ENCODE measurements at places on chromosomes 12 and 14.
A peak's percentile ranks its signal among the peaks of the same experiment; 100 is the strongest.

- H3K4me1 ChIP-seq = no peaks in the 10 kb centered on the region
- H3K27me3 ChIP-seq = peaks cover 8% of the 10 kb centered on the region
- H3K36me3 ChIP-seq = no peaks in the 10 kb centered on the region
- H3K27ac ChIP-seq = no peak overlapping the region
Observed at GRCh38 chr12:15206831-15207389, 14.3 kb downstream of the RERG start.

GRCh38 chr14:74962493-74962892 is 7.1 kb upstream of the PGF start:
- H3K27me3 ChIP-seq = no peaks in the 10 kb centered on the region
- H3K36me3 ChIP-seq = no peaks in the 10 kb centered on the region
- H3K4me1 ChIP-seq = peaks cover 16% of the 10 kb centered on the region
- no peak overlapping the region for H3K27ac ChIP-seq
- DNase-seq = no peak
- H3K4me3 ChIP-seq = no peak overlapping the region

DNA sequence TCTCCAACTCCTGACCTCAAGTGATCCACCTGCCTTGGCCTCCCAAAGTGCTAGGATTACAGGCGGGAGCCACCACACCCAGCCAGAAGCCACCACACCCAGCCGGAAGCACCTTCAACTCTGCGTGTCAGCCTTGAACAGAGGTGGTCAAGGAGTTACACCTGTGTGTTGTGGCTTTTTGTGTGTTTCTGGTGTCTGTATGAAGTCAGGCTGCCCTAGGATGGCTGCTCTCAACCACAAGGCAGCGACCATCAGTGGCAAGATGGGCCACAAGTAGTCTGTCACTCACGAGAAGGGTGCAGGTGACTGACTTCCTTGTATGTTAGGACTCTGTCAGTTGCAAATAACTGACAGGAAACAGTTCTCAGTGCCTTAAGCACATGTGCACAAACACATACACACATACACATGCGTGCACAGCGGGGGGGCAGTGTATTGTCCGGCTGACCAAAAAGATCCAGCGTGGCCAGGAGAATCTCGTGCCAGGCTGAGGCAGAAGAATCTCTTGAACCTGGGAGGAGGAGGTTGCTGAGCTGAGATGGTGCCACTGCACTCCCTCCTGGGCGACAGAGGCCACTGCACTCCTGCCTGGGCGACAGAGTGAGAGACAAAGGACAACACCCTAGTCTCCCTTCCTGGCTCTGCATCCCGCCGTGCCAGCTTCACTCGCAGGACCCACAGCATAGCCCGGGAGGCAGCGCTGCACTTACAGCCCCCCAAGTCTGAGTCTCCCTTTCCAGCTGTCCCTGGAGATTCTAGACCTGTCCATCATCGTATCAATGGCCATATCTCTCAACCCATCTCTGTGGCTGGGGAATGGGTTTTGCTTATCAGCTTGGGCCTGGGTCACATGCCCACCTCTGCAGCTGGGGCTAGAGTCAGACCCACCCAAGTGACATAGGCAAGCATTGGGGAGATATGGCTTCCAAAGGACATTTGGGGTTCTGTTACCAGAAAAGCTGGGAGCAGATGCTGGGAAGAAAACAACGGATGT is 13.7 kb downstream of the P2RX4 start:
- H3K27me3 ChIP-seq = no peaks in the 10 kb centered on the region
- peak; percentile 34 for DNase-seq
- H3K27ac ChIP-seq = peak overlapping the region; percentile 52
- H3K4me1 ChIP-seq = peaks cover 26% of the 10 kb centered on the region
- H3K4me3 ChIP-seq = no peak overlapping the region
- H3K36me3 ChIP-seq = peaks cover 18% of the 10 kb centered on the region

DNA sequence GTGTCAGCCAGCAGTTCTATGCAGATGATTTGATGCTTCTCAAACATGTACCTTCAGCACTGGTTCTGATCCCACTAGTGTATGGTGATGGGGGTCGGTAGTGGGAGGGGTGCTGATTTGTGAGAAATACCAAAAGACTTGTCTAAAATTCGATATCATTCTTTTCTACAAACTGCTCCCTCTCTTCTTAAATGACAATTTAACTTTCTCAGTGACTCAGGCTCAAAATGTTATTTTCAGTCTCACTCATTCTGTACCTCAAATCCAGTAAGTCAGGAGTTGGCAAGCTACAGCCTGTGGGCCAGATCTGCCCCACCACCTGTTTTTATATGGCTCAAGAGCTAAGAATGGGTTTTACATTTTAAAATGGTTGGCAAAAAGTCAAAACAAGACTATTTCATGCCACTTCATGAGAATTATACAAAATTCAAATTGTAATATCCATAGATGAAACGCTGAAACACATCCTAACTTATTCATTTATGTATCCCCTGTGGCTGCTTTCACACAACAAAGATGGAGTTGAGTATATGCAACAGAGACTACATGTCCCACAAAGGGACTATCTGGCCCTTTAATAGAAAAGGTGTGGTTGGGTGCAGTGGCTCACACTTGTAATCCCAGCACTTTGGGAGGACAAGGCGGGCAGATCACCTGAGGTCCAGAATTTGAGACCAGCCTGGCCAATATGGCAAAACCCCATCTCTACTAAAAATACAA is 6.6 kb upstream of the NOP2 start:
- no peaks in the 10 kb centered on the region for H3K27me3 ChIP-seq
- peaks cover 73% of the 10 kb centered on the region for H3K36me3 ChIP-seq
- no peak overlapping the region for H3K4me3 ChIP-seq
- H3K27ac ChIP-seq = peak overlapping the region; percentile 50
- no peak for DNase-seq

DNA sequence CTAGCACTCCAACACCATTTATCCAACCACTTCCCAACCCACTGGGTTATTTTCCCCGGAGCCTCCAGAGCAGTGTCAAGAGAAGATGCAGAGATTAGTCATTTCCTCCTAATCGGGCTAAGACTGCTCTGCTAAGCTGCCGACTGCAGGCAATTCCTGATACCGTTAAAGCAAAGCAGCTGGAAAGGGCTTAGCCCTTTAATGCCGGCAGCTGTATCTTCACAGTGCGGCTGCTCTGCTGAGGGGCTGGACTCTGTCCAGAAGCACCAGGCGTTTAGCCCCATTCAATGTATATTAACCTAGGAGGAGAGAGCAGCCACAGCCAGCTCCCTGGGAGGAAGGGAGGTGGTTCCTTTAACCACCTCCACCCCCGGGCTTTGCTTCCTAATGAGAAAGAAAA is 11.1 kb downstream of the AQP6 start:
- peaks cover 12% of the 10 kb centered on the region for H3K4me1 ChIP-seq
- peaks cover 19% of the 10 kb centered on the region for H3K36me3 ChIP-seq
- DNase-seq = no peak
- H3K27ac ChIP-seq = no peak overlapping the region
- no peak overlapping the region for H3K4me3 ChIP-seq
- no peaks in the 10 kb centered on the region for H3K27me3 ChIP-seq

DNA sequence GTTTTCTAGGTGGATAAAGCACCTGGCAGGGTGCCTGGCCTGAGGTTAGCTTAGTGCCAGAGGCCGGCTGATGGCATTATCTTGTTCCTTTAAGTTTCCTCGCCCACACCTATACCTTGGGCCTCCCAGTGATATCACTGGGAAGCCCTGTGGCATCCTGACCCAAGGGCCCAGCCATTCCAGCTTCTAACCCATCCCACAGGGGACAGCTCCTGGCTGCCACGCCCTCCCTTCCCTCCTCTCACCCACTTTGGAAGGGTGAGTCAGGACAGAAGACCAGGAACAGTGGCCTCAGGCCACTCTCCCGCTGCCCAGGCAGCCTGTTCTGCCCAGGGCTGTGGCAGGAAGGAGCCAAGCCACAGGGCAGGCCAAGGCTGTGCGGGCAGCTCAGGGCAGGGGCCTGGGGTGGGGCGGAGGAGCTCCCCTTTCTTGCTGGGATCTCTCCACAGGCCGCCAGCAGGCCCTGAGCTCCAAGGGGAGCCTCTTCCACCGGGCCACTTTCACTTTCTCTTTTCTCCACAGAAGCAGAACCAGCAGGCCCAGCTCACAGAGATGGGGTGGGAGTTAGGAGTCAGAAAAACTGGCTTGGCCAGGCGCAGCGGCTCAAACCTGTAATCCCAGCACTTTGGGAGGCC is 75.1 kb downstream of the IRF2BPL start:
- H3K4me3 ChIP-seq = peak overlapping the region; percentile 53
- peaks cover 73% of the 10 kb centered on the region for H3K4me1 ChIP-seq
- H3K36me3 ChIP-seq = no peaks in the 10 kb centered on the region
- peak; percentile 53 for DNase-seq

- no peaks in the 10 kb centered on the region for H3K27me3 ChIP-seq
- no peak overlapping the region for H3K27ac ChIP-seq
- no peak overlapping the region for H3K4me3 ChIP-seq
- no peaks in the 10 kb centered on the region for H3K36me3 ChIP-seq
- peaks cover 22% of the 10 kb centered on the region for H3K4me1 ChIP-seq
Observed at GRCh38 chr14:97641827-97642226, 844.6 kb downstream of the VRK1 start.

DNA sequence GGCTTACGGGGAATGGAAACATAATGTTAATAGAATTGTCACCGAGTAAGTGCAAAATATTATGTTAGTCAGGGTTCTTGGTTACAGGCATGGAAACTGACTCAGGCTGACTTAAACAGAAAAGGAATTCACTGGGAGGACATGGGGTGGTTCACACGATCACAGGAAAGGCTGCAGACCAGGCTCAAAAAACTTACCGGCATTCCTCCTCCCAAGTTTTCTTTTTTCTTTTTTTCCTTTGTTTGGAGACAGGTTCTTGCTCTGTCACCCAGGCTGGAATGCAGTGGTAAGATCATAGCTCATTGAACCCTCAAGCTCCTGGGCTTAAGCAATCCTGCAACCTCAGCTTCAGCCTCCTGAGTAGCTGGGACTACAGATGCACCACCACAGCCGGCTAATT is 11.9 kb upstream of the UBE2N start:
- no peak overlapping the region for H3K4me3 ChIP-seq
- DNase-seq = no peak
- H3K27me3 ChIP-seq = peaks cover 3% of the 10 kb centered on the region
- no peak overlapping the region for H3K27ac ChIP-seq
- no peaks in the 10 kb centered on the region for H3K36me3 ChIP-seq
- peaks cover 11% of the 10 kb centered on the region for H3K4me1 ChIP-seq

- peaks cover 78% of the 10 kb centered on the region for H3K4me1 ChIP-seq
- H3K4me3 ChIP-seq = peak overlapping the region; percentile 27
- peak overlapping the region; percentile 95 for H3K27ac ChIP-seq
- no peaks in the 10 kb centered on the region for H3K27me3 ChIP-seq
- H3K36me3 ChIP-seq = peaks cover 29% of the 10 kb centered on the region
Observed at GRCh38 chr12:26746121-26746714, 86.8 kb downstream of the ITPR2 start.

DNA sequence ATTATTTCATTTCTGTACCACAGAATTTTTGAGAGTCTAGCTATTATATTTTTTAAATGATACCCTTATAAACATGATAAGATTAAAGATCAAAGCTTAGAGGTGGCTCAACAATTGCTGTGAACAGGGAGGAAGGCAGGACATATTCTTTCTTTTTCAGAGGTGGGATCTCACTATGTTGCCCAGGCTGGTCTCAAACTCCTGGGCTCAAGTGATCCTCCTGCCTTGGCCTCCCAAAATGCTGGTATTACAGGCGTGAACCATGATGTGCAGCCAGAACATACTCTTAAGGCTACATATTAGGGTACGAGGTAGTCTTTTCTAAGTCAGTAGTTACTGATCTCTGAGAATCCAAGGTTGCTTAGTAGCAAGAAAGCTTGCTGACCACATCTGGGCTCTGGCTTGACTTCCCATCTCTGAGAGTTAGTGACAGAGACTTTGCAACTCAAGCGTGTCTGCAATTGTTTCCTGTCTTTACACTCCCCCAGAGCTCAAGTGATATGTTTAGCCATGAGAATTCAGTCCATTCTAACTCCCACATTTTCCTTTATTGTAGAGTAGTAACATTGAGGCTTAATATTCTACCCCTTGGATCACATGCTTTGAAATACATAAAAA is 8.6 kb downstream of the RAB5B start:
- H3K27me3 ChIP-seq = no peaks in the 10 kb centered on the region
- no peak overlapping the region for H3K27ac ChIP-seq
- DNase-seq = no peak
- H3K36me3 ChIP-seq = peaks cover 5% of the 10 kb centered on the region

DNA sequence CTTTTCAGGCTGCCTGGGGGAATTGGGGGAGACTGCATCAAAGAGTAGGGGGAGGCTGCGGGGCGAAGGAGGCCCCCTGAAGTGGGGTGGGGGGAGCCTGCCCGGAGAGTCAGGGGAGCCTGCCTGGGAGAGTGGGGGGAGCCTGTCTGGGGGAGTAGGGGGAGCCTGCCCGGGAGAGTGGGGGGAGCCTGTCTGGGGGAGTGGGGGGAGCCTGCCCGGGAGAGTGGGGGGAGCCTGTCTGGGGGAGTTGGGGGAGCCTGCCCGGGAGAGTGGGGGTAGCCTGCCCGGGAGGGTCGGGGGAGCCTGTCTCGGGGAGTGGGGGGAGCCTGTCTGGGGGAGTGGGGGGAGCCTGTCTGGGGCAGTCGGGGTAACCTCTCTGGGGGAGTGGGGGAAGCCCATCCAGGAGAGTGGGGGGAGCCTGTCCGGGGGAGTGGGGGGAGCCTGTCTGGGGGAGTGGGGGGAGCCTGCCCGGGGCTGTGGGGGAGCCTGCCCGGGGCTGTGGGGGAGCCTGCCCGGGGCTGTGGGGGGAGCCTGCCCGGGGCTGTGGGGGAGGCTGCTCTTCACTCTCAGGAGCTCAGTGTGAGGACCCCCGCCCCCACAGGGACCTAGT is 6.5 kb upstream of the DEGS2 start:
- H3K36me3 ChIP-seq = no peaks in the 10 kb centered on the region
- no peaks in the 10 kb centered on the region for H3K27me3 ChIP-seq
- peak overlapping the region; percentile 72 for H3K4me3 ChIP-seq

- no peak overlapping the region for H3K27ac ChIP-seq
- peaks cover 23% of the 10 kb centered on the region for H3K4me1 ChIP-seq
- no peak overlapping the region for H3K4me3 ChIP-seq
- no peaks in the 10 kb centered on the region for H3K27me3 ChIP-seq
- peaks cover 2% of the 10 kb centered on the region for H3K36me3 ChIP-seq
- DNase-seq = no peak
Observed at GRCh38 chr14:75066691-75067090, 2.8 kb upstream of the ZC2HC1C start.

- no peak for DNase-seq
- peaks cover 23% of the 10 kb centered on the region for H3K27me3 ChIP-seq
- no peaks in the 10 kb centered on the region for H3K36me3 ChIP-seq
- H3K4me1 ChIP-seq = no peaks in the 10 kb centered on the region
- H3K4me3 ChIP-seq = no peak overlapping the region
Observed at GRCh38 chr12:15214851-15215601, 6.2 kb downstream of the RERG start.

DNA sequence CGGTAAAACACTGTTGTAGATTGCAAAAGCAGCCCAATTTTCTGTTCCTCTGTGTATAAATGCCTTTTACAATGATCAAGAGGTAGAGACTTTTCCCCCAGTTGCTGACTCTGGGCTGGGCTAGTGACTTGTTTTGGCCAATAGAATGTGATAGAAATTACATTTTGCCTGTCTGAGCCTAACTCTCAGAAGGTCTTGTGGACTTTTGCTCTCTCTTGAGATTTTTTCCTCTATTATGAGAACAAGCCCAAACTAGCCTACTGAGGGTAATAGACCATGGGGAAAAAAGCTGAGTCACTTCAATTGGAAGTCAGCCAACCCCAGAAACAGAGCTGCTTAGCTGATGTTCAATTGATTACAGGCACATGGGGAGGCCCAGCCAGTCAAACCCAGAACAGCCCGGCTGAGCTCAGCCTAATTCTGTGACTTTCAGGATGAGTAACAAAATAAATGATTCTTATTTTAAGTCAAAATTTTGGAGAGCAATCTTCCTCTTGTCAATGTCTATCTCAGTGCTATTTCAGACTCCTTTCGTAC is 61.4 kb downstream of the MYF5 start:
- H3K4me3 ChIP-seq = no peak overlapping the region
- H3K4me1 ChIP-seq = peaks cover 3% of the 10 kb centered on the region
- H3K36me3 ChIP-seq = no peaks in the 10 kb centered on the region
- DNase-seq = peak; percentile 10
- no peaks in the 10 kb centered on the region for H3K27me3 ChIP-seq
- no peak overlapping the region for H3K27ac ChIP-seq
